Cardiac septum (tissue), 1 donor: ENCODE measurements at places on chromosomes 7 and 10. TPM values are rescaled to one million over a fixed set of nuclear protein-coding genes. Genes with fewer than 3 reads are reported as not detected.

GRID1 gene
- total RNA-seq: 3.0 TPM

AMPH gene
- total RNA-seq: 6.7 TPM

STOX1 gene
- total RNA-seq: 0.19 TPM

DPYSL4 gene
- total RNA-seq: 55.4 TPM

OR2A12 gene
- not detected for total RNA-seq

CYP26A1 gene
- not detected for total RNA-seq
